ENCODE measurements at places on chromosomes 12 and 14. TPM values are rescaled to one million over a fixed set of nuclear protein-coding genes. Genes with fewer than 3 reads are reported as not detected.

RAPGEF3 gene
- 30.8 TPM for polyA plus RNA-seq

TMEM132D gene
- polyA plus RNA-seq: not detected

PROX2 gene
- polyA plus RNA-seq: not detected

TRIM9 gene
- not detected for polyA plus RNA-seq

TGM1 gene
- 2.1 TPM for polyA plus RNA-seq

CBLN3 gene
- polyA plus RNA-seq: 7.8 TPM

LRFN5 gene
- polyA plus RNA-seq: not detected

AKAP3 gene
- polyA plus RNA-seq: 0.18 TPM

DUSP16 gene
- 7.0 TPM for polyA plus RNA-seq

CLECL1 gene
- polyA plus RNA-seq: not detected

OR6C2 gene
- not detected for polyA plus RNA-seq

CRIP2 gene
- 954 TPM for polyA plus RNA-seq

CACNB3 gene
- 37.4 TPM for polyA plus RNA-seq

TSPAN19 gene
- polyA plus RNA-seq: not detected

PLEKHD1 gene
- polyA plus RNA-seq: 0.01 TPM

VASH1 gene
- polyA plus RNA-seq: 39.8 TPM

DNAJC22 gene
- 1.4 TPM for polyA plus RNA-seq

VRTN gene
- 0.02 TPM for polyA plus RNA-seq

SLCO1B1 gene
- not detected for polyA plus RNA-seq

GLI1 gene
- 0.10 TPM for polyA plus RNA-seq

PRB2 gene
- polyA plus RNA-seq: not detected

KRT80 gene
- polyA plus RNA-seq: 12.3 TPM

CD4 gene
- polyA plus RNA-seq: not detected
